GF-D8 (cell line): ENCODE measurements at places on chromosomes 1 and 21.

- no peak for DNase-seq
Observed at GRCh38 chr21:40587736-40588346, 259.1 kb downstream of the DSCAM start.

- no peak for DNase-seq
Observed at GRCh38 chr1:182351790-182352364, 39.7 kb downstream of the GLUL start.

DNA sequence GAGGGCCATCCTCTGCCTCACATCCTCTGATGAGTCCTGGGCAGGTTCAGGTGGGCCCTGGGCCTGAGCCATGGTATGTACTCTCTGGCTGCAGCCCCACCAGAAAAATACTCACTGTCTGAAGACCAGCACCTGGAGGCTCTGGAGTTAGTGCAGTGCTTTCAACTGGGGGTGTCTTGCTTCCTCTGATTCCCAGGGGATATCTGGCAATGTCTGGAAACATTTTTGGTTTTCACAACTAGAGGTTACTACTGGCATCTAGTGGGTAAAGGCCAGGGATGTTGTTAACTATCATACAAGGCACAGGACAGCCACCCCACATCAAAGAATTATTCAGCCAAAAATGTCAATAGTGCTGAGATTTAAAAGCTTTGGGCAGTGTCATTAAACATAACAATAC, 152.7 kb downstream of the HIVEP3 start:
- no peak for DNase-seq

DNA sequence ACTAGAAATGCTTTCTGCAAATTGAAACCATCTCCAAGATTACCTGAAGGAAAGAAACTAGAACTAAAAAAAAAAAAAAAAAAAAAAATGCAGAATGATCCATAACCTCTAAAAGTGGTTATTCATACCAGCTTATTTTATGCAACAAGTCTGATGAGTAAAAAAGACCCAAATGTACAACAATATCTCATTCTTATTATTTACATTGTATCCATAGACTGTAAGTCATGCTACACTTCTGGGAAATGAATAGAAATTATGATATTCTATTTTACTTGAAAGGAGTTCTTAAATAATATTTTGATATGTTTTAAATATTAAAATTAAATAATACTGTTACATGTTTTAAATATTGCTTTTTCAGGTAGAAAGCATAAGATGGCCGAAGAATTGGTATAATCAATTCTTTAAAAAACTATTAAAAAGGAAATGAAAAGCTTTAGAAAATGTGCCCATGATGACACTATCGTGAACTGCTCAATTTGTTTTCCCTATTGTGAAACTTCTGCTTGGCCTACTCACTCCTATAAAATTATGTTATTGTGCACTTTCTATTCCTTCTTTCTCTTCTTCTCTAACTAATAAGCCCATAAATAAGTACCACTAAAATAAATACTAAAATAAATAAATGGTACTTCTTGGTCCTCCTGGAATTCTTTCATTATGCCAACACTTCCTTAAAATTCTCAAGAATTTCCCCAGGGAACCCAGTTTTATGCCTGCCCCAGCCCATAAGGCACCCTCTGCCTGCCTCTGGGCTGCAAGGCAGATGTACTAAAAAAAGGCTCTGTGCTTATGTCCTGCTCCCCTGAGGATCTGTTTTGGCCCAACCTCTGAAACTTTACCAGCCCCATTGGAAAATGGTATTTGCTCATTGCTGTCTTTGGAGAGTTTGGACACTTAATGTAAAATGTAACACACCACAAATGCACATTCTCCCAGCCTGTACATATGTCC, 18.1 kb downstream of the SAMSN1 start:
- peak; percentile 59 for DNase-seq

DNA sequence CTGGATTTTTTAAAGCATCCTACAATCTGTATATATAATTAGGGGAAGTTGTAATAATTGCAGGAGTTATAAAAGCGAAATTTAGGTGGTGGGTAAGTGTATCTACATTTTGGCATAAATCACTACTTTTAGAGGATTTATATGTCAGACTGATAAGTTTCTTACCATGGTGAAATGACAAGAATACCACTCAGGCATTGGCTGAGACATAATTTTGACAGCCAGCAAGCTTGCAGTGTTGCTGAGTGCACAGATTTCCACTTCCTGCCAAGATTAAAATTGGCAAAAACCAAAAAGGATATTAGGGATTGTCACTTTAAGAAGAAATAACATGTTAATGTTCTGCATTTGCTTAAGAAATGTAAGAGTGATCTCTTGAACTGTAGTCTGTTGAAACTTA, 28.2 kb downstream of the NFIA start:
- no peak for DNase-seq

DNA sequence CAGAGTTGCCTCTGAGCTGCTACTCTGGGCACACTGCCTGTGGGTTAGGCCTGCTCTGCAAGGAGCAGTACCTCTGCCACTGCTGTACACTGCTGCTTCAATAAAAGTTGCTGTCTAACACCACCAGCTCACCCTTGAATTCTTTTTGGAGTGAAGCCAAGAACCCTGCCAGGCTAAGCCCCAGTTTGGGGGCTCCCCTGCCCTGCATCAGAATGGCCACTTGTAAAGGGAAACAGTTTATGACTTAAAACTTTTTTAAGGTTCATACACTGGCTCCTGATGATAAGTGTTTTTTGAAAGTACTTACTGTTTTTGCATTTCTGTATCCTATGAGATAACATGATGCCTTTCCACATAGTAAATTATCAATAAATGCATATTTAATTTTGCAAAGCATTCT, 310.0 kb downstream of the LMO4 start:
- no peak for DNase-seq

GRCh38 chr1:89739013-89739843, 81.6 kb upstream of the LRRC8D start:
- no peak for DNase-seq

GRCh38 chr1:248792342-248792741, 33.4 kb downstream of the SH3BP5L start:
- DNase-seq = peak; percentile 31

DNA sequence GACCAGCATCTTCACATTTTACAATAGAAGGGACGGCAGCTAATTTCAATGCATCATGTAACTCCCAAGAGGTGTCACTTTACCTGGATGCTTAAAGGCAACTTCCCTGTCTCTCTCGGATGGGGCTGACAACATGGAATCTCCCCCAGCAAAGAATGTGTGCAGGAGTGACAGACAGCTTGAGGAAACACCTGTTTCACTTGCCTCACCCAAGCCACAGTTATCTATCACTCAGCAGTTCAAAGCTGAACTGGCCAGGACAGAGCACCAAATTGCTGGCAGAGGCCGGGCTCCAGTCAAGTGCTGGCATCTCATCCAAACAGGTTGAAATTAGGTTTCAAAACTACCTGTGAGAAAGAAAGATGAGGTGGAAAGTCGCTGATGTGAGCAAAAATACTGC, 538.0 kb upstream of the PLXNA2 start:
- DNase-seq = no peak

GRCh38 chr1:229190057-229190575, 80.8 kb upstream of the RAB4A start:
- no peak for DNase-seq

DNA sequence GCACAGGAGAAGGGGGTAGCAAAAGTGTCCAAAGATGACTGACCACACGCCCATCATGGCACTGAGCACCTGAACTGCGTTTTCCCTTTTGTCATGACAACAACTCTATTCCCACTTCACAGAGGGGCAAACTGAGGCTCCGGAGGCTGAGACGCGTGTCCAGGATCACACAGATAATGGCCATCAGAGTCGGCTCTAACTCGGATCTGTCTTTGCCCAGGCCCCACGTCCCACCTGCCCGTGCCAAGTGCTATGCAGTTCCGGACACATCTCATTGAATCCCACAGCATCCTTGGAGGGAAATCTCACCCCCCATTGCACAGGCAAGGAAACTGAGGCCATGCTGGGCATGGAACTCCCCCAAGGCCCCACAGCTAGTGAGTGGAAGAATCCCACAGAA, 62.1 kb downstream of the MATN1 start:
- DNase-seq = no peak

- DNase-seq = no peak
Observed at GRCh38 chr1:27342391-27342777, 562 bp downstream of the SYTL1 start.

- peak; percentile 67 for DNase-seq
Observed at GRCh38 chr1:108661030-108661609, at the start of gene HENMT1. HENMT1 (minus strand) TSS chr1:108661093; CDS start chr1:108659884, 1,209 bp downstream.

- no peak for DNase-seq
Observed at GRCh38 chr1:63082766-63083165, 239.6 kb upstream of the FOXD3 start.

- DNase-seq = no peak
Observed at GRCh38 chr21:28798798-28799197, 193.9 kb downstream of the LTN1 start.

GRCh38 chr1:159141584-159142390, 29.6 kb upstream of the CADM3 start:
- DNase-seq = no peak

DNA sequence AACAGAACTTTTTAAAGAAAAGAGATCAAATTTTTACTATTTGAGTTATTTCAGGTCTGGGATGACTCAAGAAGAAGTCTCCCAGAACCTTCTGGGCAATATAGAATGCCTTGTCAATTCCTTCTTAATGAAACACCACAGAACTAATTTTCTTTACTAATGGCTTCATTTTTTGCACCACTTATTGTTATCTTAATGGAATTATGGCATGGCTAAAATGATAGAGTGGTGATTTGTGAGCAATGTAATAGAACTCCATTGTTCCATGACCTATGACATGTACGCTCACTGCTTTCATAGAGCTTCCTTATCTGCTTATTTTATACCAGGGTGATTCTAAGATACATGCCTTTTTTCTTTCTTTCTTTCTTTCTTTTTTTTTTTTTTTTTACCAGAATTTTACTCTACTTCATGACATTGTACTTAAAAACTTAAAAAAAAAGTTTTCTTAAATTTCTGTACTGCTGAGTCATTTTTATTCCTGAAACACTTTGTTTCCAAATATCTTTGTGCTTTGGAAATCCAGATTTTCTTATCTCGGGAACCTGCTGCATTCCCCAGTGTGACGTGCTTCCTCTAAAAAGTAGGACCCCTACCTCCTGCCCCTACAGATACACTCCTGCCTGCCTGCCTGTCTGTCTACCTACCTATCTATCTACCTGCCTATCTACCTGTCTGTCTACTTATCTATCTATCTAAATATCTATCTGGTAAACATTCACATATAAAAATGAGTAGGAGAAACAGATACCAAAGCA, 284.9 kb downstream of the PBX1 start:
- DNase-seq = no peak

- no peak for DNase-seq
Observed at GRCh38 chr1:11307852-11308251, 34.9 kb downstream of the UBIAD1 start.

DNA sequence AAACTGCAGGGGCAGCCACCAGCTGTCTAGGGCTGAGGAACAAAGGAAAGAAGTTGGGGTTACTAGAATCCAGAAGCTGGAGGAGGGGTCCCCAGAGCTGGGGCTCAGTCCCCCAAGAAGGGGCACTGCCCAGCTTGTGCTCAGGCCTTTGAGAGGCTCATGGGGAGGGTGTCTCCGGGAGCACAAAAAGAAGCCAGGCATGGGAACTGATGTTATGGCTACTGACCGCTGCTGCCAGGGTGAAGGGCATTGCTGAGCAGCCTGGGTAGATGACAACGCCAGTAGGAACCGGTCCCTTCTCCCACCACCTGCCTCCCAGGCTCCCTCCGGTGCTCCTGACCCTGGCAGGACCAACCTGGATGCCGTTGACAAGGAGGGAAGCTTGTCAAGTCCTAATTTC, 762.5 kb upstream of the TPTE start:
- no peak for DNase-seq

GRCh38 chr1:207841901-207842300, 69.0 kb downstream of the CD34 start:
- no peak for DNase-seq

DNA sequence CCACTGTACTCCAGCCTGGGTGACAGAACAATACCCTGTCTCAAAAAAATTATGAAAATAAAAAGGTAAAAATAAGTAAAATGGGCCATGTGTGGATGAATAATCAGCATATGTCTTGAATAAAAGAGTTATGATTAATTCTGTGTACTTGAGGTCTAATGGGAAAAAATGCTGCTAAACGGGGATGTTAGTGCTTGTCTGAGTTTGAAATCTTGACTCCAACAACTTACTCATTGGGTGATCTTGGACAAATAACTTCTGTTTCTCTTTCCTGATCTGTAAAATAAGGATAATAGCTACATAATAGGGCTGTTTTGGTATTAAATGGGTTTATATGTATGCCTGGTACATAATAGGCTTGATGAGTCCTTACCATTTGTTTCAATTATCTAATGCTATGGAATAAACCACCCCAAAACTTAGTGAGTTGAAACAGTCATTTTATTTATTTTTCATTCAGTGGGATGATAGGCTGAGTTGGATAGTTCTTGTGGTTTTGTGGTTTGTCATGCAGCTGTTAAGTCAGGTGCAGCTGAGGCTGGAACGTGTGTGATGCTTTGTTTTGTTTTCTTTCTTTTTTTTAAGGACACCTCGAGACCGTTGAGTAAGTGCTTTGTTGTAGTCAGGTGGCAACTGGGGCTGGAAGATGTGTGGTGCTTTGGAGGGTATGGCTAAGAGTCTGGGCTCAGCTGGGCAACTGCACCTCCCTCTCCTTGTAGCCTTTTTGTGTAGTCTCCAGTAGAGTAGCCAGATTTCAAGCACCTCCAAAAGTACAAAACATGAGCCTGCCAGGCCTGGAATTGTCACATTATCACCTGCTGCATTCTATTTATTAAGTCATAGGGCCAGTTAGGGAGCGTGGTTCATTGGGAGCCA, 4.9 kb downstream of the MDM4 start:
- peak; percentile 76 for DNase-seq

DNA sequence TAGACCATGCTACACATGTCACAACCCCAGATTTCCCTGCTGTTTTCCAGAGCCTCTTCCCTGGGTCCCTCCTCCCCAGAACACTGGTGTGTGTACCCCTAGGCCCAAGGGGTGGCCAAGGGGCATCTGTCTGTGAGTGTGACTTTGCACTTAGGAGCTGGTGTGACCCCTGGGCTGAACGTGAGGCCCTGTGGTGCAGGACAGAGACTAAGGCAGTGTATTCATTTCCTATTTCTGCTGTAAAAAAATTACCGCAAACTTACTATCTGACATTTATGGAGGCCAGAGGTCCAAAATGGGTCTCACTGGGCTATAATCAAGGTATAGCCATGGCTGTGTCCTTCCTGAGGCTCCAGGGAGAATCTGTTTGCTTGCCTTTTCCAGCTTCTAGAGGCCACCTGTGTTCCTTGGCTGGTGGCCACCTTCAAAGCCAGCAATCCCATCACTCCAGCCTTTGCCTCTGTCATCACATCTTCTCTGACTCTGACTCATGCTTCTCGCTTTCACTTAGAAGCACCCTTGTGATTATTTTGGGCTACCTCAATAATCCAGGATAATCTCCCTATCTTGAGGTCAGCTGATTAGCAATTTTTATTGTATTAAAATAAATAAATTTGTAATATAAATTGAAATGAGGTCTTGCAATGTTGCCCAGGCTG, 24.0 kb upstream of the ELOA start:
- no peak for DNase-seq

DNA sequence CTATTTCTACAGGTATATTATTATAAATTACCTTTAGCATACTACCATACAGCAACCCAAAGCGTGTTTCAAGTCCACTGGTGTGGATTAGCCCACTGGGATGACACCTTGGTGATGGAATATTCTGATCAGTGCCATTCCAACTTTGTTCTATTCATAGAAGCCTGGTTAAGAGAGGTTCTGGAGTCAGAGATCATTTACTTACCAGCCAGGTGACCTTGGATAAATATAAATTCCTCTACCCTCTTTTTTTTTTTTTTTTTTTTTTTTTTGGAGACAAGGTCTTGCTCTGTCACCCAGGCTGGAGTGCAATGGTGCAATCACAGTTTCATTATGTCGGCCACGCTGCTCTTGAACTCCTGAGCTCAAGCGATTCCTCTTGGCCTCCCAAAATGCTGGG, at the start of gene SPATA45:
TSS of gene SPATA45 (minus strand) at position 101 of the 400 bp plus-strand sequence. CDS start 11,500 bp downstream, outside the sequence.
- no peak for DNase-seq
